ENCODE measurements at places on chromosomes 5 and 9.

- DNase-seq = no peak
Measured at GRCh38 chr9:88775559-88775958, 215.7 kb upstream of the S1PR3 start.

GRCh38 chr5:149464796-149465489 lies 85.9 kb upstream of the IL17B start:
- no peak for DNase-seq

GRCh38 chr5:67003935-67004729 lies 192.5 kb downstream of the CD180 start:
- peak; percentile 91 for DNase-seq

DNA sequence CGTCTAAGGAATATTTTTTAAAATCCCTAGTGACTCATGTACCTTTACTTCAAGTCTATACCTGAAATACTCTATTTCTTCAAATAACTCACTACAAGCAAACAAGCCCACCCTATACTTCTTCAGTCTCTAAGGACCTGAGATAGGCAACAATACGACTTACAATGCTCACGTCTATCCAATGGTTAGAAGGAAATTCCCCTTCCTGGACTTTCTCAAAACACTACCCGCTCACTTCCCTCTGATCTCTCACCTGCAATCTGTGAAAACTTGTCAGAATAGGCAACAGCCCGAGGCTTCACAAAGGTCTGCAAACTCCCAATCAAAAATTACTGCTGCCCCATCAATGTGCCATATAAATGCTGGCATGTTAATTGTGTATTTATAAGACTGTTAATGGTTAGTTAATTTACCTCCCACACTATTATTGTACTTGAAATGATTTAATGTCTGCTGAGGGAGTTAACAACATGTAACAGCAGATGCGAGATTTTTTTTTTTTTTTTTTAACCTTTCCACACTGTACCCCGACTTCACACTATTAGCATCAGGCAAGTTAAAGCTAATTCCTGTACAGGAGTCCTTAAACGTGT lies 27.3 kb downstream of the MAPKAP1 start:
- DNase-seq = no peak

DNA sequence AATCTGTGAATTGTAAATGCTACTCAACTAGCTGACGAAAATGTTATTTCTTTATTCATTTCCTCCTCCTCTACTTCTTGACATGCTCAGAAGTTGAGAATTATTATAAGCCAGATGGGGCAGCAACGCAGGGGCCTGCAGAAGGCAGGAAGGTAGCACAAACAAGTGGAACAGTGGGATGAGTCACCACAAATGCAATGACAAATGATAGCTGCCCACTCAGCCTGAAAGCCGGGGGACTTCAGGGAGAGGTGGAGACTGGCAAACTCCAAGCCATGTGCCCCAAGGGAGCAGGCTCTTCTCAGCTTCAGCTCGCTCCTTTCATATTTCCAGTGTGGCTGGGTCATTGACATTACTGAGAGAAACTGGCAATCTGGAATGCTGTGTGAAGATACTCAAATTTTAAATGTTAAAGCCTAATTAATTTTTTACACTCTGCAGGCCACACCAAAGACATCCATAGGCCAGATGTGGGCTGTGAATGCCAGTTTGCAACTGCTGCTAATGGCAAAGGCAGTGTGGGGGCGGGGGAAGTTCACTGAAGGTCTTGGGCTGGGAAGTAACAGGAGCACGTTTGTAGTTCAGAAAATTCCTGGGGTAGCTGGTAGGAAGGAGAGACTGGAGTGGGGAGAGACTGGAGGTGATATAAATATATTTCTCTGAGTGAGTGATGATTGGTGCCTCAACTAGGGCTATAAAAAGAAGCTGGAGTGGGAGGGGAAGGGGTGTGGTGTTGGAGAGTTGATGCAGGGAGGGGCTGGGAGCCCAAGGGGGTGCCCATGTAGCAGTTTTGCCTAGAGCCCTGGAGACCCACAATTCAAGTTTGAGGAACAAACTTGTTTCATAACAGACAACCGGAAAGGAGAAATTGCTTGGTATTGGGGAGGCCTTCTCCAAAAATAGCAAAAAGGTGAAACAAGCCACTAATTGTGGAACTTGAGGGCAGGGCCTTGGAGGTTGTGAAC lies 20.8 kb upstream of the ADRB2 start:
- no peak for DNase-seq

DNA sequence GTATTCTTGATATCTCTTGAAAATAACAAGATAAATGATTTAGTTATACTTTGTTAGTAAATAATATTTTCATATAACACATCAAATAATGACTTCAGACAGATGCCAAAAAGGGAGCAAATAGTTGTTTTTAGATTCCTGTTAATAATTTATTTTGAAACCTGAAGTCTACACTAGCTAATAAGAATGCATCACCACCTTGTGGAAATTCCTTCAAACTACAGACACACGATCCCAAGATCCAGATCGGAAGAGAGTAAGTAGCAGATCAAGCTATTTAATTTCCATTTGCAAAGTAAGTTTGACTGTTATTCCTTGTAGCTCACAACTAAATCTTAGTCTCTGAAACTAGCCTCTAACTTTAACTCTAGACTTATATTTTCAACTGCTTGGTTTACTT lies 35.5 kb upstream of the ISL1 start:
- no peak for DNase-seq

DNA sequence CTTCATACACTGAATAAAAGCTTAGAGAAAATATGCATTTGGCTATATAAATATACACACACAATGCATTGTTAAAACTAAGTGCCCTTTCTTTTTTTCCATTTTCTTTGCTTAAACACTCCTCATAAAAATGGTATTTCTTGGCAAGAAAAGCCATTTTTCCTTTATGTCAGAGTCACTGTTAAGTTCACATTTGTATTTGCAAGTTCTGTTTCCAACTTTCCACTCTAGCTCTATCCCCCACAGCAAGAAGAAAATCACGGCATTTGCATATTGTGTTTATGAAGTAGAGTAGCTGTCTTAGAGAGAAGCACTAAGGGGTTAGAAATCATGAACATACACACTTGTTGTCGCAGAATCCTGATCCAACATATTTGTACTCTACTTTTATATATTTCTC lies 662.1 kb upstream of the MEF2C start:
- DNase-seq = no peak

DNA sequence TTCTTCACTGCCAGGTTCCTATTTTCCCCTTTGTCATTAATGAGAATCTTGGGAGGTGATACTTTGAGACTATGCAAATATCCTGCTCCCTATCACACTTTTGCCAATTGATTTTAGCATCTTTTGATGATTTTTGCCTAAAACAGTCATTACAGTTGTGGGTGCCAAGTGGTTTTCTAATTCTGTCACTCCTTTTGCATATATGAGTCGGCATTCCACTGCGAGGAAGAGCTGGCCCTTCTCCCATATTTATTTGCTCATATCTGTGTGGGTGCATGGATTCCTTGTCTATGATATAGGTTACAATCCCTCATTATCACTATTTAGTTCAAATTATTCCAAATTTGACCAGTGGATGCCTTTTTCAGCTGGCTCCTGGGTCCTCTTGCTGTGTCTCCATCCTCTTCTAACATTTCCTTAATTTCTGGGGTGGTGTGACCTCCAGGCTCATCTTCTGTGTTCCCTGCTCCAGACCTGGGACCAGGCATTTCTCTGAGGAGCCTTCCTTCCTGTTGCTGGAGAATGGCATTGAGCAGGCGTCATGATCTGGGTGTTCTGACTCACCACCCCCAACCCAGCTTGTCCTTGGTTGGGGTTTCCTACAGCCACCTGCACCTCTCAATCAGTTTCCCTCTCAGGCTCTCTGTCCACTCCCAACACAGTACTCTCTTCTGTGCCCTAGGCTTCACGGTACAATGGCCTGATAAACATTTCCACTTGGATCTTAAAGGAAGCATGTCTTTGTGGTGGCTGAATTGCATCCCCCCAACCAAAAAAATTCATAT lies 106.7 kb downstream of the NXNL2 start:
- no peak for DNase-seq

GRCh38 chr5:125198270-125198974 lies 452.0 kb upstream of the ZNF608 start:
- no peak for DNase-seq

DNA sequence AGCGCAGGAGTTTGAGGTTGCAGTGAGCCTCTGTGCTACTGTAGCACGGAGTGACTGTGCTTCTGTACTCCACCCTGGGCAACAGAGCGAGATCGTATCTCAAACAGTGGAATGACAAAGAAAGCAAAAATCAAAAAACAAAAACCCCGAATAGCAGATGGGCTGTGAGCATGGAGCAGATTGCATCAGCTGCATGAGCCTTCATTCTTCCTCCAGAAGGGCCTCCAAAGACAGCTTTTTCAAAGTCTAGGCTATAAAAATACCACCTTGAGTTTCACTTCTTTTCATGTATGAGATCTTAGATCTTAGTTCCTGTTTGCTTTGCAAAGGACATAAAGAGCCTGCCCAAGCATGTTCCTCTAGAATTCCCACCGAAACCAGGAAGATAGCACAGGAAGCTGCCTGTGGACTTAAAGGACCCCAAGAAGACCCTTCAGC lies 15.0 kb upstream of the HSPB3 start:
- no peak for DNase-seq

DNA sequence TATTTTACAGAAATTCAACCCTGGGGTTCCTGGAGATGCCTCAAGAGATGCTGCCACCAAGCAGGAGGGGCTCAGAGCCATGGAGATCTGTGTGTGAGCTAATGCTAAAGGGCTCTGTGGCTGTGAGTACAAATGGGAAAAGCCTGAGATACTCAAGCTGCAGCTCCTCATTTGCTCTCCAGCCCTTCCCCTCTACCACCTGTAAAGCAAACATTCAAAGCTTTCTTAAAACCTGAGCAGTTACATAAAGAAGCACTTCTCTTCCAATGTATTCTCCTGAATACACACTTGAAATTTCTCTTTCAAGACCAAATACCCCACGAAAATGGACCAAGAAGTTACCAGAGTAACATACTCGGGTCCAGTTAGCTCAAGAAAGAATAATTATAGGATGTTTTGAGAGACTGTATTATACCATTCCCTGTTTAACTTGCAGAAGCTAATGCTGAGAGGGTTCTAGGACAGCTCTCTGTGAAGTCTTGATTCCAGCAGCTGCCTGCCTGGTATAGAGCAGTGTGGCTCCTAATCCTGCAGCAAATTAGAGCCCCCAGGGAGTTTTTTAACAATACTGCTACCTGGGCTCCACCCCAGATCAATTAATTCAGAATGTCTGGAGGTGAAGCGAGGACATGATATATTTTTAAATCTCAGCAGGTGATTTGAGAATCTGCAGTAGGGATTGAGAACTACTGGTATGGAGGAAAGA lies 21.1 kb downstream of the RGS7BP start:
- DNase-seq = no peak

GRCh38 chr5:161889971-161890370 lies 42.1 kb downstream of the GABRA1 start:
- DNase-seq = no peak

DNA sequence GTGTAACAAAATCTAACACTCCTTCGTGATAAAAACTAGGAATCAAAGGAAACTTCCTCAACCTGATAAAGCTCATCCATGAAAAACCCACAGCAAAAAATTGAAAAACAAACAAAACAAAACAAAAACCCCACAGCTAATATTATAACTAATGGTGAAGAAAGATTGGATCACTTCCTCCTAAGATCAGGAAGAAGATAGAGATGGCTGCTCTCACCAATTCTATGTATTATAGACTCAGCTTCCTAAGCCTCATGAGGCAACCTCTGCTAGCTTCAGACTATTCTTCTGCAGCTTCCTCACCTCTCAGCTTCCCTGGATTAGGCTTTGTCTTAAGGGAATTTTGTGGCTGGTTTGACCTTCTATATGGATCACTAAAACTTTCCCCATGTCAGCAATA lies 40.1 kb downstream of the PHAX start:
- DNase-seq = no peak

GRCh38 chr5:173760461-173761177 lies 127.5 kb upstream of the CPEB4 start:
- DNase-seq = no peak

DNA sequence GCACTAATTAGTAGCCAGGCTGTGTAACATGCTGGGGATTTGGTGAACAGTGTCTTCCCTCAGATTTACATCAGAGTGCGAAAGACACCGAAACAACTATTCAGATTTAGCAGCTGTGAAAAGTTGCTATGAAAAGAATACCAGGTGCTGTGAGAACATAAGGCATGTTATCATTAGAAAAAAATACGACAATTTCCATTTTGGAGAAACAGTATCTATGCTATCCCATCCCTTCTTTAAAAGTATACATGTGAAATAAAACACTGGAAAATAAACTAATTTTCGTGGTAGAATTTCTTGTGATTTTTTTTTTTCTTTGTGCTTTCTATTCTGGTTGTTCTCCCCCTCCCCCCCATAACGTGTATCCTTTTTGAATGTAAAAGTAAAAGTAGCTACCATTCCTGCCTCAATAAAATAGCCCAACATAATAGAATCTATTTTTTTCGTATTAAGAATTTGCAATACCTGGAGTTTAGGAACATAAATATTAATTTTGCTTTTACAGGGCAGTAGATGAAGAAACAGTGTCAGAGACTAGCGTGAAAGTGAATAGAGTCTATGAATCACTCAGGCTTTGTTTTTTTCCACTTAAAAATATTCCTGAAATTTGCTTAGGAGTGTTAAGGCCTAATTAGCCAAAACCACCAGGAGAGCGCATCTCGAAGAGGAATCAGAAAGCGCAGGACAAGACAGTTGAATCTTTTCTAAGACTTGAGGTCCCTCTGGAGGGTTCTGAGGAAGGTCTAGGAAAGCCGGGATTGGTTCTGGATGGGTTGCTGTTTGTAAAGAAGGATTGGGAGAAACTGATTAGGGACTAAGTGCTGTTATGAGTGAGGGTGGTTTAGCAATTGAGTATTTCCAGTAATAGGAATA lies 813 bp upstream of the SLU7 start:
- no peak for DNase-seq

DNA sequence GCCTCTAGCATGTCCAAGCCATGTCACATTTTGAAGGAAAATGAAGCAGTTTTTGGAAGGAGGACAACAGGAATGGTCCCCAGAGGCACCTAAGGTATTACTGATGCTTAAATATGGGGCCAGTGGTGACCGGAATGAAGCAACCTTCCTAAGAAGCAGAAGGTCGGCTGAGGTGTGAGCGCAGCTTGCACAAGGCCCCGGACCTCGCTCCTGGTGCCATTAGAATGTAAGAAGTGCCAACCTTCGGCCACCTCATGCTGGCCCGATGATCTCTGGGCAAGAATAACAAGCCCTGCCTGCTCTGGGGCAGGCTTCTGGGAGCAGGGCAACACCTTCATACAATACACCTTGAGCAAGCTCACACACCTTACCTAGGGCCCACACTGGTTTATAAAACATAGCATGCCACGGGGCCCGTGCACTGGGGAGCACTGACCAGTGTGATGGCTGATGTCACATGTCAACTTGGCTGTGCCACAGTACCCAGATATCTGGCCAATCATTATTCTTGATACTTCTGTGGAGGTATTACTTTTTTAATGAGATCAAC lies 21.9 kb downstream of the SEMA4D start:
- no peak for DNase-seq

Data from tibial artery (tissue), 4 donors.